Activated CD8-positive, alpha-beta memory T cell treated with anti-CD3 and anti-CD28 coated beads for 48 hours (primary cell): ENCODE measurements at places on chromosomes 3 and 15.

GRCh38 chr15:40815042-40815698 is 7.9 kb upstream of the DNAJC17 start:
- DNase-seq, result no peak

GRCh38 chr3:161443921-161444693 is 52.5 kb upstream of the OTOL1 start:
- DNase-seq, result no peak

DNA sequence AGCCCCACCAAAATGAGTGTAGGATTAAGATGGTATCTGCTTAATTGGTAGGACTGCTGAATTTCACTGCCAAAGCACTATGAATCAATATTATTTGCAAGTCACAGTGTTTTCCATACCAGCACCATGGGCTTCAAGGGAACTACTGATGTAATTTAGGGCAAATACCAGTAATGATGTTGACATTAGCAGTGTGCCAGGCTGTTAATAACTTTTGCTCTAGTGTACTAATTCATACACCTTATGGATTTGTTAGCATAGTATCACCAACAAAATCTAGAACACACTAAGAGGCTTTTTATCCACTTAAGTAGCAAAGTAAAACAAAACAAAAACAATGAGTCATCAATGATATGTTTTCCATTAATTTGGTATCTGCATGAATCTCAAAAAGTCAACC is 888.2 kb downstream of the CADM2 start:
- no peak for DNase-seq

DNA sequence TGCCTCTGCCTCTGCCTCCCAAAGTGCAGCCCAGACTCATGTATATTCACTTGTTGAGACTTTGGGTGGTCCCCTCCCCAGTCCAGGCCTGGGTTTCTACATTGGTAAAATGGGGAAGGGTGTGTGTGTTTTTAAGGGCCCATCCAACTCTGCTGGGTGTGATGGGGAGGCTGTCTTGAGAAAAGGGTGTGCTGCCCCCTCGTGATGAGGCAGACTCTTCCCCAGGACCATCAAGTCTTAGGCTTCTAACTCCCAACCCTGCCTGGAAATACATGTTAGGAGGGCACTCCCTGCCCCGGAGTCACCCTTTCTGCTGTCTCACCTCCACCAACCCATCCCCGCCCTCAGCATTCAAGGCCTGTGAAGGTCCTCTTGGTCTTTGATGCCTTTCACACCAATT is 4.4 kb upstream of the PTPN23 start:
- DNase-seq, result no peak

GRCh38 chr15:94580211-94580885 is 349.0 kb downstream of the MCTP2 start:
- DNase-seq, result no peak

- no peak for DNase-seq
These were observed 483.7 kb upstream of the SGO1 start for GRCh38 chr3:20669675-20670074.

- DNase-seq, result no peak
These were observed 158.0 kb upstream of the IL12A start for GRCh38 chr3:159830523-159831154.

DNA sequence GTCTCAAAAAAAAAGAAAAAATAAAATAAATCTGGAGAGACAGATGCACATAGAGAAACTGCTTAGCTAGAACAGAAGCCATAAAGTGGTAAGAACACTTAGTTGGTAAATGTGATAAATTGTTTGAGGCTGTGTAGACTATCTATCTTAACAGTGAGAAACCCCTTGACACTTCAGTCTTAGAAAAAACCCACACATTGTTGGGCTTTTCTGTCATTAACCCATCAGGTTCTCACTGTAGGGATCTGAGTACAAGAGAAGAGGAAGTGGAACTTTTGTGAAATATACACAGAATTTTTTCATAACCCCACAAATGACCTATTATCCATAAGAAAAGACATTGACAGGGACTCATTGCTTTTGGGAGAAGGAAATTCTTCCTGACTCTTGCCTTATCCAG is 24.4 kb downstream of the TP63 start:
- no peak for DNase-seq

GRCh38 chr15:94070356-94071295 is 160.7 kb upstream of the MCTP2 start:
- no peak for DNase-seq

DNA sequence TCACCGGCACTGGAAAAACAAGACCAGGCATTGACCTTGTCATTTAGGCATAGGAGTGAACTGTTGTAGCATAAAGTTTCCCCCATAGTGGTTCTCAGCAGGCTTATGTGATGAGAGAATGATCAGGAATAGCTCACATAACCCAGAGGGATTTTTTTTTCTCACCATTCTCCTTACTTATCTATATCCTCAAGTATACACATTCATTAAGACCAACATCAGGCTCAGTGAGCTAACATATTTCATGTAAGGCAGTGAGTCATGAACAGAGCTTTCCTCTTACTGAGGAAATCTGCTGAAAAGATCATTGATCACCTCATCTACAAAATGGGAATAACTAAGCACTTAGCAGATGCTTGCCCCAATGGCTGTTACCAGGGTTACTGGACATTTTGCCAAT is 396.6 kb upstream of the TMCO5A start:
- no peak for DNase-seq

GRCh38 chr15:81491414-81492096 is 117.5 kb upstream of the TMC3 start:
- no peak for DNase-seq

GRCh38 chr15:28945626-28946230 is 60.0 kb downstream of the APBA2 start:
- DNase-seq, result no peak

DNA sequence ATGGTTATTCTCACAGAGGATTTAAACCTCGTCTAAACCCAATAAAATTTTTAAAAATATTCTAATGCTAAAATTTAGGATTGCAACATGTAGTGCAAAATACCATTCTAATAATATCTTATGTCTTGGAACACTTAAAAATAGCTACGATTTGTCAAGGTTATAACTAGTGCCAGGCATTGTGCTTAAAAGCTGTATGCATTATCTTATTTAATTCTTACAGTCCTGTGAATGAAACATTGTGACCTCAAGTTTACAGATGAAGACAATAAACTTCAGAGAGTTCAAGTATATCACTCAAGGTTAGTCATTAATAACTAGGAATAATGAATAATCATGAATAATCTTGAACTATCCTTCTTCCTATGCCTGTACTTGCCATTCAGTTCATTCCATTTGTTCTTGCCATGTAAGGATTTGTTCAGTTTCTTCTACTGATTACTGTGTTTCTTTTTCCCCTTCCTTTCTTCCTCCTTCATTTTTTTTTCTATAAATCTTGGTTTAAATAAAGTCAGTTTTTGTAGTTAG is 897.6 kb upstream of the NR2F2 start:
- no peak for DNase-seq

GRCh38 chr3:15754047-15754446 is 43.7 kb downstream of the ANKRD28 start:
- DNase-seq, result no peak

DNA sequence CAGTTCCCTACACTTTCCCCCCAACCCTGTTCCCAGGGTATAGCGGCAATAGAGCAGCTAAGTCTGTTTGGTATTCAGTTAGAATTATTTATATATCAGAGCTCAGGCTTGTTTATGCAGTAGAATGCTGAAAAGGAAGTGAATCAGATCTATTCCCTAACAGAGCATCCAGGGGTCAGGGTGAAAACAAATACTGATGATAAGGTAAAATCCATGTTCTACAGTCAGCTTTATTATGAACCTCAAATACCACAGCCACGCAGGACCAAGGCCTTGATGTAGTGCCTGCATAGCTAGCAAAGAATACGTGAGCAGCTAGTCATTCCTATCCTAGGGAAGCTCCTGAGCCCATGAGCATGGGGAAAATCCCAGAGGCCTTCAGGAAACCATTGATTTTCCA is 229.7 kb upstream of the ICE2 start:
- DNase-seq, result no peak

DNA sequence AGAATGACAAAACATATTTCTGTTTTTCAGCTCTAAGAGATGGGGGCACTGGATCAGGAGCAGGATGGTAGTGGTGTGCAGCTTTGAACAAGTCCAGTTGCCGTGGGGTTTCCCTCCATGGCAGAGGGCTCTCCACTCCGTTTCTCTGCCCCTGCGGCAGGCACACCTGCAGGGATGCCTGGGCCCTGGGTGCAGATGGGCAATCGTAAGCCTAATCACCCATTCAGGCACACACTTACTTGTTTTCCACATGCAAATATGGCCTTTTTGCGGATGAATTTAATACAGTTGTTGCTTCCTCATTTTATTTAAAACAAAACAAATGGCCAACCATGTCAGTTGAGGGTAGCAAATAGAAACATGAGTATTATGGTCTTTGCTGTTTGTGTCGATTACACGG is 85.1 kb downstream of the LPP start:
- no peak for DNase-seq

GRCh38 chr15:77112838-77113504 is 42.1 kb upstream of the TSPAN3 start:
- no peak for DNase-seq

DNA sequence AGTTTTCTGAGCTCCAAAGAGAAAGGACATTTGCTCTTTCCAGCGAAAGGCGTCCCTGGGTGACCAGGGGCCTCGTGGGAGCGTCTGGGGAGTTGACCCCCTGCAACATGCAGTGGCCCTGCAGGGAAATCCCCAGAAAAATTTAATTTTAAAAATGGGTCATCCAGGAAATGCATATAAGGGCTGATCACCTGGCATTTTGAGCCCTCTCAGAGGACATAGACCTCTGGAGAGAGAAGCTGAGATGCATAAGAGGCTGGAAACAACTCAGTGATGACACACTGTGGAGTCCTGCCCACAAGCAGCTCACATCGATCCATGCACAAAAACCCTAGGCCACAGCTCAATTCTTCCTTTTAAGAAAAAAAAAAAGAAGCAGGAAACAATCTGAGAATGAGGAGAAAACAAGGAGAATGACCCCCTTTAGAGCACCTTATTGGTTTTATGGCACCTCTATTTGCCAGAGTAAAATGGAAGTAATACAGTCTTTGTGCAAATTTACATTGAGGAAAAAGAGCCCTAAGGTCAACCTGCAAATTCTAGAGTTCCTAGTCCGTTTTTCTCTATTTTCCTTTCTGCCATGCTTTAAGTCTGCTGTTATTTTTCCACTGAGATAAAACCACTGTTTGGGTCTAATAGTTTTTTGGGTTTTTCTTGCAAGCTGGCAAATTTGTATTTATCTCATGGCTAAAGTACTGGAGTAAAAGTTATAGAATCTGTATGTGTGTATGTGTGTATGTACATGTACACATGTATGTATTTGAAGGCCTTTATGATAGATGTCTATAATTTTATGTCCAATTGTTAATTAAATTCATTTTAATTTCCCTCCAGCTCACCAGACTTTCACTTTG is 6.9 kb upstream of the BDH1 start:
- no peak for DNase-seq

GRCh38 chr3:57065588-57065987 is 5.1 kb downstream of the SPATA12 start:
- no peak for DNase-seq

DNA sequence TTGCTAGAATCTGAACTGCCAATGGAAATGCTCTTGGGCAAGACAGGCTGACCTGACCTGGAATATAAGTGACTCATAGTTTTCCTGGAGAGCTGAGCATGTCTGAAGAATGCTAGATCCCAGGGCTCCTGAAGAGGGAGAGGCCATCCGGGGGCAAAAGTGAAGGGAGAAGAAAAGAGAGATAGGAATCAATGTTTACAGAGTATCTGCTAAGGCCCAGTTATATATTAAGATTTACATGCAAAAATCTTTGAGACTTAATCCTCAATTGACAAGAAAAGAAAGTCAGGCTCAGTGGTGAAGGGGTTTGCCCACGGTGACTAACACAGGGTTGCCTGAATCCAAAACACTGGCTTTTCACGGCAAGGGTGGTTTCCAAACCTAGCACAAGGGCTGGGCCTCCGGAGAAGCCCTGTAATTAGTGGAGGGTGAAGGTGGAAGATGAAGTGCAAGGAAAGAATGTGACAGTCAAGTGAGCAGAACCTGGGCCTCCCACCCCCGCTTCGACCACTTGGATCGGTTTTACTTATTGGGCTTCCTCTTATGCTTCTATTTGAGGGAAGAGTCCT is 91.7 kb upstream of the FGF12 start:
- DNase-seq, result peak; percentile 4

DNA sequence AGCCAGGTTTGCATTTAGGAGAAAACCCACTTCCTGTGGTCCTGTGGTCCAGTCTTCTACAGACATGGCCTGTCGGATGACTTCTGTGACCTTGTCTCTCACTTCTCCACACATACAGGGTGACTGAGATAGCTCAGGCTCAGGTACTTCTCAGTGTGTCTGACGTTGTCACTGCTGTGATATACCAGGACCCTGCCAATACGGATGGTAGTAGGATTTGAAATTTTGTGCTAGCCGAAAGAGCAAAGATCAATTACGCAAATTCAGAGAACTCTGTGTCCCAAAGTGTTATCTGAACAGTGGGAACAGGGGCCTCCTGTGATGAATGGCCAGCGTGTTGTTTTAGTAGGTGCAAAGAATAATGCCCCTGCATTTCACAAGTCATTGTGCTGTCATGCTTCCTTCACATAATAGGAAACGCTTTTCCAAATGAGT is 128.9 kb downstream of the MCTP2 start:
- DNase-seq, result no peak

GRCh38 chr3:177836671-177837070 is 639.4 kb upstream of the TBL1XR1 start:
- DNase-seq, result no peak
